ENCODE measurements at places on chromosomes 13 and 19. TPM values are rescaled to one million over a fixed set of nuclear protein-coding genes. Genes with fewer than 3 reads are reported as not detected.

DNA sequence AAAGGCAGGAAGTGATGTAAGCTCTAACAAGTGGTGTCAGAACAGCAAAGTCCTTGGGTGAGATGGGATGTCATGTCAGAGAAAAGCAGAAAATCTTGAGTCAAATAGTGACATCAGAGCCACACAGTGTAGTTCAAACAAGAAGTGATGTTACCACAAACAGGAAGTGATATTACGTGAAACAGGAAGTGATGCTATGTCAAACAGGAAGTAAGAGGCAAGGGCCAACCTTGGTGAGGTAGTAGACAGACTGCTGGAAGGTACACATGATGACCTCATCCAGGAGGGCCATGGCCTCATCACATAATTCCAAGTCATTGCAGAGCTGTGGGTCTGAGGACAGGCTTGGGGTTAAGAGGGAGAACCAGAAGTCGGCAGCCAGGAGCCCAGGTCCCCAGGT lies 7.0 kb upstream of the MAMSTR start:
- DNase-seq = no peak

DNA sequence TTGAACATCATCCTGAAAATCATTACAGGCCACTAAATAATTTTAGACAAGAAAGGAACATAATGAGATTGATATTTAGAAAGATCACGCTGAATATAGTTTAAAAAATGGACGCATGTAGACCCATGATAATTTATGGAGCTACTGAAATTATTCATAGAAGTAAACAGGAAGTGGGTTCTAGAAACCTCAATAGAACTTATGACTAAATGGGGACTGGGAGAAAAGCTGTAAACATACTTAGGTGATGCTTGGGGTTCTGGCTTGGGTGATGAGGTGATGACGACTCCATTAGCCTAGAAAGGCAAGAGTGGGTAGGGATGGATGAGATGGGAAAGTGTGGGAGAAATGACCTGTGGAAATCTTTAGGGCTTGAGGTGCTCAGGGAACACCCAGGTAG lies 484.0 kb downstream of the MYO16 start:
- DNase-seq = no peak

DNA sequence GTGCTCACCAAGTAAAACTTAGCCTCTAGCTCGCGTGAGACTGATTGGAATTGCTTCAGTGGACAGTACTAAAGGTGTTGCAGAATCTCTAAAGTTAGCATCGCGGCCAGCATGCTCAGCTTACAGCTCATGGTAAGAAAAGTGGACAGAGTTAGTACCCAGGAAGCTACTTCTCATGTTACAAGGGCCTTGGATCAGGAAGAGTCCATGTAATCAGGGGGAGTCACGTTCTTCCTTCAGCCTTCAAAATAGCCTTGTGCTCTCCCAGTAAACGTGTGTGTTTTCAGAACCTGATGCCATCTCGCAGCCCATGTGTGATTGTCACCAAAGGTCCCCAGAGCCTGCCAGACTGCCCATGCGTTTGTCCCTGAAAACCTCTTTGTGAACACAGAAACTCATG lies 195.8 kb upstream of the RNF113B start:
- peak; percentile 71 for DNase-seq

SLC25A42 gene
- 24.6 TPM for total RNA-seq

Data from myocyte (in vitro differentiated cells).